Fibroblast of gingiva (primary cell): ENCODE measurements at places on chromosomes 5 and 9.
A peak's percentile ranks its signal among the peaks of the same experiment; 100 is the strongest.

- no peak for DNase-seq
Observed at GRCh38 chr5:589588-589987, 22.6 kb upstream of the CEP72 start.

DNA sequence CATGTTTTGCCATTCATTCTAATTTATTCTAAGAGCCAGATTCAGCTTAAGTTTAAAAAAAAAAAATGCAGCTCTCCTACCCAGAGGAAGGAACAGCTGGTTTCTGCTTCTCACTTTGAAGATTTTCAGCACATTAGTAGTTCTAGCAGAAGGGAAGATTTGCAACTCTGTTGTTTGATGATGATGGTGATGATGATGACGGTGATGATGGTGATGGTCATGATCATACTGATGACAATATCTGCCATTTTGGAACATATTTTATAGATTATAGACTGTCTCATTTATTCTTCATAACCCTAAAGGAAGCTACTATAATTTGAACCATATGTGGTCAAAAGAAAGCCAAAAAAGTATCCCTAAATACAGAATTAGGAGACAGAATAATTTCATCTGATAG, 7.9 kb upstream of the MED10 start:
- DNase-seq: no peak

GRCh38 chr5:72209147-72210115, 102.2 kb downstream of the MAP1B start:
- no peak for DNase-seq

DNA sequence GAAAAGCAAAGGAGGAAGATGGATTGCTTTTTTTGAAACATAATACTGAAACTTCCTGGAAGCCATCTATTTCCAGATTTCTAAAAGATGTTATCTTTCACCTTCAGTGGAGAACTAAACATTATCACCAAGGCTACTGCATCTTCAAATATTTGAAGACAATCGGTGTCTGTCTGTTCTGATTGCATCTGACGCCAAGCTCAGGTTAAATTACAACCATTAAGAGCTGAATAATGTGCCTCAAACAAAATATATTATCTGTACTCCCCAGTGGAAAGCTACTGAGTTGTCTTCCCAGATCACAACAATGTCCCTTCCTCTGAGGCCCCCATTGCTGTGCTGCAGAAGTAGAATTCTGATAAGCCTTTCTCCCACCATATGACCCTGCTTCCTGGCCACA, 342.3 kb downstream of the PLK2 start:
- DNase-seq: no peak

DNA sequence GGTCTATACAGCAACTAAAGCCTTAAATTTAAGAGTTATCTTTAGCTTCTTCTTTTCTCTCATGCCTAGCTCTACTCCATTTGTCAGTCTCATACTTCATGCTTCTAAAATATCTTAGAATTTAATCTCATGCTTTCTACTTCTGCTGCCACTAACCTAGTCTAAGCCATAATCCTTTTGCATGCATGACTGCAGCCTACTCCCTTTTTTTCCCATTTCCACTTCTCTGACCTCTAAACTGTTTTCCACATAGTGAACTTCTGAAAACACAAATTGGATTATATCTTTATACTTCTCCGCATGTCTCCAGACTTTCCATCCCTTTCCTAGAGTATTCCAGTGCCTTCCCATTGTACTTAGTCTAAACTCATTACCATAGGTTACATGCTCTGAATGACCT, 193.0 kb downstream of the XRCC4 start:
- DNase-seq: no peak

DNA sequence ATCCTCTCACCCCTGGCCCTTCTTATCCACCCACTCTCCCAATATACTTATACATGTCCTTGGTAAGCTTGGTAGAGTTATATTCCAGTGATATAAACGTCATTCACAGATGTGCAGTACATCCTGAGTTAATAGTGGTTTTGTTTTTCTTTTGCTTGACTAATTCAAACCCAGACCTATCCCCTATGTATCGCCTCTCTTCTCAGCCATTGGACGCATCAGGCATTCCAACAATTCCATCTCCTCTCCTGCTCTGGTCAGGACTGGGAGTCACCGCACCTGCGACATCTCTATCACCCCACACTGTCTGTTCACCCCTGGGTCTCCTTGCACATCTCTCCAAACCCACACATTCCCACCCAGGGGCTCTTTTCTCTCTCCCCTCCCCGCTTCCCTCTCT, 21.9 kb upstream of the IRX2 start:
- DNase-seq: no peak

- DNase-seq: no peak
Observed at GRCh38 chr5:61582205-61582820, 250.3 kb downstream of the ZSWIM6 start.

DNA sequence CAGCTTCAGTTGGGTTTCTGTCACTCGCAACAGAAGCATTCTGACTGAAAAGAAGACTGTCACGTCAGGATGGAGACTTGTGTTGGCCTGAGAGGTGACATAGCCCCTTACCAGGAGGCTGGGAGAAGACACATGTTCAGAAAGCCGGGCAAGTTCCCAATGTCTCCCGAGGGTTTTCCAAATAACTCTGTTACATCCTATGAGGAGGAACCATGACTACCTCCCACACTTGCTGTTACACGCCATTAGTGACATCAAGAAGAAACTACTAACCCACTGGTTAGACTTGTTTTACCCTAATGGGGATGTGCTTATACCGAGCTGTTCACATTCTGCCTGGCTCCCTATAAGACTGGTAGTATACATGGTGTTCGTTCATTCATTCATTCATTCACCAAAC, 33.3 kb downstream of the SH3PXD2B start:
- DNase-seq: no peak

DNA sequence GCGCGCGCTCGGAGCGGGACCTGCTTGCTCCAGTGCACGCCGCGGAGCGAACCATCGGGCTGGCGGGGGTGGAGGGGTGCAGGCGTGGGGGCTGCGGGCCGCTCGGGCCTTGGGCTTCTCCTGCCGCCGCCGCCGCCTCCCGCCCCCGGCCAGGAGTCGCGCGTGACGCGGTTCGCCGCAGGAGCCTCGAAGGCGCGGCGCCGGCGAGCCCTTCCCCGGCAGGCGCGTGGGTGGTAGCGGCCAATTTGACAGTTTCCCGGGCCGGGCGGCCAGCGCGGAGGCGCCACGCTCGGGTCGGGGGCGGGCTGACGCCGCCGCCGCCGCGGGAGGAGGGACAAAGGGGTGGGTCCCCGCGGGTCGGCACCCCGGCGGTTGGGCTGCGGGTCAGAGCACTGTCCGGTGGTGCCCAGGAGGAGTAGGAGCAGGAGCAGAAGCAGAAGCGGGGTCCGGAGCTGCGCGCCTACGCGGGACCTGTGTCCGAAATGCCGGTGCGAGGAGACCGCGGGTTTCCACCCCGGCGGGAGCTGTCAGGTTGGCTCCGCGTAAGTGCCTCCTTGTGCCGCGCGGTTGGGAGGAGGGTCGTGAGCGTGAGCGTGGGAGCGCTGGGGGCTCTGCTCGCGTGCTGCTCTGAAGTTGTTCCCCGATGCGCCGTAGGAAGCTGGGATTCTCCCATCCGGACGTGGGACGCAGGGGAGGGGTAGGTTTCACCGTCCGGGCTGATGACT, at the start of gene TJP2:
TJP2 (plus strand) TSS at position 387 of the 725 bp plus-strand sequence; CDS start at position 483, 96 bp downstream.
- DNase-seq: peak; percentile 64

- peak; percentile 33 for DNase-seq
Observed at GRCh38 chr5:134026521-134027287, 21.9 kb upstream of the VDAC1 start.

DNA sequence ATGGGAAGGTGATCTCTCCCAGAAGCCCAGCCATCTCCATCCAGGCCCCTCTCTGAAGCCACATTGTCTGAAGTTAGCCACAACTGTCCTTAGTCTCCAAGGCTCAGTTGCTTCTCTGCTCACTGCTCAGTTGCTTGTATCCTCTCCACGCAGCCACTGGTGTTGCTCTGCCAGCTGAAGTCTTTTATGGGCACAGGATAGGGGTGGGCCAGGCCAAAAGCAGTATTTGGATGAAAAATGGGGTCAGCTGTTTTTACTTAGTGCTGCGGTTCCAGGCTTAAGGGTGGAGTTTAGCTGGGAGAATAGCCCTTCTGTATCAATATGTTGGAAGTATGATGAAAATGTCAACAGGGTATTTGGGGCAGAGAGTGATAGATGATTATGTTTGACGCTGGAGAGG, 168.8 kb upstream of the PPP1R2B start:
- DNase-seq: no peak

GRCh38 chr5:145922059-145922458, 14.3 kb upstream of the SH3RF2 start:
- no peak for DNase-seq

DNA sequence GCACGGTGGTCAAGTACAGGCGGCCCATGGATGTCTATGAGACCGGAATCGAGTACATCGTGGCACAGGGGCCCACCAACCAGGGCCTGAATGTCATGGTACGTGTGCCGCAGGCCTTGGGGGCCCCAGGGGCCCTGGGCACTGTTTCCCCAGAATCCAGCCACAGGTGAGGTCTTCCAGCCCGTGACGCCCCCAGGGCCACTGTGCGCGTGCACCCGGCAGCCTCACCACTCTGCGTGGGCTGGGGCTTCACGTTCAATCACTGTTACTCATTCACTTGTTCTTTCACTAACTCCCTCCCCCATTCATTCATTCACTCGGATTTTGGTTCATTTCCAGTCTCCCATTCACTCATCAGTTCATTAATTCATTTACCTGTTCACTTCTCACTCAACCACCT, 12.6 kb downstream of the ADAMTSL2 start:
- no peak for DNase-seq

GRCh38 chr9:131744171-131744719, 4.4 kb upstream of the RAPGEF1 start:
- no peak for DNase-seq

GRCh38 chr5:103896593-103896992, 334.0 kb upstream of the NUDT12 start:
- no peak for DNase-seq

GRCh38 chr5:71907001-71907588, 188.0 kb downstream of the CARTPT start:
- DNase-seq: no peak

DNA sequence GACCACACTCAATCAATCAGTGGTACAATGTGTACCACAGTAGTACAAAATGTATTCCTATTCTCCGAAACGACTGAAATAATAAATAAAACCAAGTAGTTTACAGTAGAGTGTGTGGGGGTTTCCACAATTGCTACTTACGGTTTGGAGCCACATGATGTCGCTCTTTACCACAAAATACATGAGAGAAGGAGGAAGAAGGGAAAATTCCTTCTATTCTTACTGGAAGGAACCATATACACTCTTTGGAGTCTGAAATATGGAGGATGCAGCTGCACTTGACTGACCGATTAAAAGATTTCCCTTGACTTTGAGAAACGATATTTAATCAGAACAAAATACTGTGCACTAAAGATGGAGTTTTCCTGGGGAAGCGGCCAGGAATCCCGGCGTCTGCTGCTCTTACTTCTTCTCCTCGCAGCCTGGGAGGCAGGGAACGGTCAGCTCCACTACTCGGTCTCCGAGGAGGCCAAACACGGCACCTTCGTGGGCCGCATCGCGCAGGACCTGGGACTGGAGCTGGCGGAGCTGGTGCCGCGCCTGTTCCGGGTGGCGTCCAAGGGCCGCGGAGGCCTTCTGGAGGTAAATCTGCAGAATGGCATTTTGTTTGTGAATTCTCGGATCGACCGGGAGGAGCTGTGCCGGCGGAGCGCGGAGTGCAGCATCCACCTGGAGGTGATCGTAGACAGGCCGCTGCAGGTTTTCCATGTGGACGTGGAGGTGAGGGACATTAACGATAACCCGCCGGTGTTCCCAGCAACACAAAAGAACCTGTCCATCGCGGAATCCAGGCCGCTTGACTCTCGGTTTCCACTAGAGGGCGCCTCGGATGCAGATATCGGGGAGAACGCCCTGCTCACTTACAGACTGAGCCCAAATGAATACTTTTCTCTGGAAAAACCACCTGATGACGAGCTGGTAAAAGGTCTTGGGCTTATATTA, at the start of gene PCDHA4:
PCDHA4 (plus strand) TSS at position 235 of the 942 bp plus-strand sequence.
- DNase-seq: no peak

- no peak for DNase-seq
Observed at GRCh38 chr5:27810458-27810857, 772.1 kb upstream of the CDH9 start.

- DNase-seq: no peak
Observed at GRCh38 chr9:15287309-15287708, 19.7 kb downstream of the TTC39B start.

- no peak for DNase-seq
Observed at GRCh38 chr9:32877103-32877502, 93.8 kb downstream of the TMEM215 start.

GRCh38 chr5:7884491-7885267, 15.7 kb downstream of the MTRR start:
- DNase-seq: no peak

- DNase-seq: no peak
Observed at GRCh38 chr9:119853126-119853525, 483.9 kb upstream of the BRINP1 start.

DNA sequence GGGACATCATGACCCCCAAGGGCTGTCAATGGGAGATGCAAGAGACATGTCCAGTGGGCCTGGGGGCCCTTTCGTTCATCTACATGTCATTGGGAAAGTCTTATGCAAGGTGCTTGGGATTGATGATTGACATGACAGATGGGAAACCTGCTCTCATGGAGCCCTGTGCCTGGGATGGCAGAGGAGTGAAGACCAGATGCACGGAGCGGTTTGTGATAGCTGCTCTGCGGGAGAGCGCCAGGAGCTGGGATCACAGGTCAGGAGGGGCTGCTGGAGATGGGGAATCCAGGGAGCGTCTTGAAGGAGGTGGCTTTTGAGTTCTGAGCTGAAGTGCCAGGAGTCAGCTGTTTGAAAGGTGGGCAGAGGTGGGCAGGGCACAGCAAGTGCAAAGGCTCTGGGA, 104.3 kb downstream of the FGF18 start:
- DNase-seq: no peak

DNA sequence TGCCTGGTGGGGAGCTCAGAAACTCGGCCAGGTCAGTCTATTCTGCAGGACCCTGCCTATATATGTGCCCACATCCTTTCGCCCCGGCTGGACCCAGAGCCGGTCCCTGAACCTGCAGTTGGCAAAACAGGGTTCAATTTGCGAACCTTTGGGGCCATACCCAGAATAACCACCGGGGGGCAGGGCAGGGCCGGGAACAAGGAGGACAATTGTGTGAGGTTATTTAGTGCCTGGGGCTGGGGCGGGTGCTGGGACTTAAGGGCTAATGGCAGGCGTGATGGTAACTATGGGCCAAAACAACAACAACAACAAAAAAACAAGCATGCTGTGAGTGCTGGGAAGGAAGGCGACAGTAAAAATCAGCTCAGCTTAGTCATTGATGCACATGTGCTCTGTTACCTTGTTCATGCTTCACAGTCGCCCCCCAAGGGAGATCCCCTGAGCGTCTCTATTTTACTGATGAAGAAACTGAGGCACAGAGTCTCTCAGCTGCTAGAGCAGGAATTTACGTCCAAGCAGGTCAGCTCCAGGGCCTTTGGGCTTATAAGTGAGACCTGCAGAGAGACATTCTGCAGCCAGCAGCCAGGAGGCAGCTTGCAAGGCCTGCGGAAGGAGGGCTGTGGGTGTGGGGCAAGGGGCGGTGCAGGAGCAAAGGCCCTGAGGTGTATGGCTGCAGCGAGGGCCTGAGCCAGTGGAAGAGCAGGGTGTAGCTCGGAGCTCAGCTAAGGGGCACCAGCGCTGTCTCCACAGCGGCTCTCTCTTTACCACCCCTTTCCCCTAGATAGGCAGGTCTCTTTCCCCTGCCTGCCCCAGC, 106.0 kb downstream of the PHF2 start:
- DNase-seq: peak; percentile 58

GRCh38 chr5:125134216-125135081, 388.0 kb upstream of the ZNF608 start:
- peak; percentile 87 for DNase-seq
